Activated naive CD4-positive, alpha-beta T cell (primary cell): ENCODE measurements at places on chromosomes 12 and 14.

DNA sequence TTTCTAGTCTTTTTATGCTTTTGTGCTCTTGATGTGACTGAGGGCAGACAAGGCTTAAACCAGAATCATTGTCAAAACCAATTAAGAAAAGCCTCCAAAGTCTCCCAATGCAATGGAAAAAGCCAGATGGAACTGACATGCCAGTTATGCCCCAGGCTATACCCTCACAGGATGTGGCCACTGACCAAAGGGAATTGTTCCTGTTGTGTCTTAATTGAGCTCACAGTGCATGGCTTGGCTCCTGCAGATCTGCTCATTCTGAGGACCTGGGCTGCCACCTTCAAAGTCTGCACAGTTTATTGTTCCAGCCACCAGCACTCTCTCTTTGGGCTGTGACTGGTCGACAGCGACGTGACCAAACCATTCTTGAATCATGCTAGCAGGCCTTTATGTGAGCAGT lies 17.1 kb upstream of the BICD1 start:
- no peak for DNase-seq

DNA sequence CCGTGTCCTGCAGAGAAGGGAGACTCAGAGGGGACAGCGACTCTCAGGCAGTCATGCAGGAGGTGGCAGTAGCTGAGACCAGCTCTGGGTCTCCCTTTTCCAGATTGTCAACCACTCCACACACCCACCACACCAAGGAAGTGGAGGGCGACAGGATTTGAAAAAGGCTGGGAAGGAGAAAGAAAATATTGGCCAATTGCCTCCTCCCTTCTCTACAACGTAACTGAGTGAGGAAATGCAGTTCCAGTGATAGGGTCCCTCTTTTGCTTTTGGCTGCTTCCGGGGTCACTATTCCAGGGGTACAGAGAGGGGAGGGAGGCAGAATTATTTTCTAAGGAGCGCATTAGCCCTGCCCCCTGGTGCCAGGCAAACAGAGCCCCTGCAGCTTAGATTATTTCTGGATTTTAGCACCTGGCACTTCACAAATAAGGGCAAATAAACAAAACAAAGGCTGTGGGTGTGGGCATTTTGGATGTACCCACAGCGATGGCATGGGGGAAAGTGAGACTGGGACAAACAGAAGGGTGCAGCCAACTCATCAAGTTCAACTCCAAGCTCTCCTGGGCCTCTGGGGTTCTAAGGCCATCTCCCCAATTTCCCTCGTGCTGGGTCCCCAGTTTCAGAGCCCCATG lies 20.4 kb downstream of the ASB2 start:
- no peak for DNase-seq

- DNase-seq: no peak
Measured at GRCh38 chr14:74141703-74142102, 56.9 kb downstream of the LIN52 start.

- DNase-seq: no peak
Measured at GRCh38 chr12:71266606-71267005, 108.8 kb upstream of the TSPAN8 start.

DNA sequence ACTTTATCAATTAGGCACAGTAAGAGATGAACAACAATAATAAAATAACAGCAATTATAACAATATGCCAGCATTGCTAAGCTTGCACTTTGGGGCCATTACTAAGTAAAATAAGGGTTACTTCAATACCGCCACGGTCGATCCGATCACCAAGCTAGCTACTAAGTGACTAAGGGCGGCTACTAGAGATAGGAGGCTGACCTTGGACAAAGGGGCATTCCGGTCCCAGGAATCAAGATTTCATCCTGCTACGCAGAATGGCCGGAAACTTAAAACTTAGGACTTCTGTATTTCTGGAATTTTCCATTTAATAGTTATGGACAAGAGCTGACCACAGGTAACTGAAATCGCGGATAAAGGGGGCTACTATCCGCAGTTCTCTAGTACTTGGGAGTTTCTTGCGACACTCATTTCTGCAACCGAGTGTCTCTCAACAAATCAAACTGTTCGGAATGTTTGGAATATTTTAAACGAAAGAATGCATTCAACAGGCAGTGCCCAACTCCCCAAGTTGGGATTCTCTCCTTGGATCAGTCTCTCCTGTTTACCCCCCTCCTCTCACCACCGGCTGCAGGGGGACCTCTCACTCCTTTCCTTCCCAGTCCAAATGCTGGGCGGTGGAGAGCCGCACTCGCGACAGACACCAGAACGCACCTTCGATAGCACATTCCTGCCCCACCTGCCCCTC lies 650 bp downstream of the HEBP1 start:
- DNase-seq: no peak

DNA sequence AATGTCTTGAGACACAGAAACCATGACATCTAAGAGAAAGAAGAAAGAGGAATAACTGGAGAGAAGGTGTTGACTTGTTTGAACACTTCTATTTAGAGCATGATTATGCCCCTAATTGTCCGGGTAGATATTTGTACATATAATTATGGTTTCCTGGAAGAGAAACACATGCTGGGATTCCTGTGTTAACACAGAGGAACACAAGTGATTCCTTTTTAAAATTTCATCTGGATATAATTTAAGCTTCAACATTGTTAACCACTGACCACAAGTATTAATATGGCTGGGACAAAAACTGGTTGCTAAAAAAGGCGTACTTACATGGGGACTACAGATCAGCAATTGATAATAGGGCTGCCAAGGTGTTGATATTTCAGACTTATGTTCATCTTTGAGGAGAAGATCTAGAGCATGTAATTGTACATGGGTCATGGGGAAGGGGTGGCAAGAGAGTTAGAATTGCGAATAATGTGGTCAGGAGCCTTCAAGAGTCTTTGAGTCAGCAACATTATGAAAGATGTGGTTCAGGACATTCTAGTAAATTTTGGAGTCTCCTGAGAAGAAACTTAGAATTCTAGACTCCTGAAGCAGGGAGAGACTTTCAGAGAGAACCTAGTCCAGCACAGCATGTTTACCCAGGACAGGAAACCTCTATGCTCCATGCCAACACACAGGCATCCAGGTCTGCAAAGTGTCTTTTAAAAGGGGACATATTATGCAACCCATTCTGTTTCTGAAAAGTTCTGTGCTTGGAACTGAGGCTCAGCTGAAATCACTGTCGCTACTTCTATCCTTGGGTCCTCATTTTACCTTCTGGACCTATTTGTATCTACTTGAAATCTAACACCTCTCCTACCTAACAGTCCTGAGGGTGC lies 56.5 kb downstream of the SLC38A1 start:
- DNase-seq: no peak

DNA sequence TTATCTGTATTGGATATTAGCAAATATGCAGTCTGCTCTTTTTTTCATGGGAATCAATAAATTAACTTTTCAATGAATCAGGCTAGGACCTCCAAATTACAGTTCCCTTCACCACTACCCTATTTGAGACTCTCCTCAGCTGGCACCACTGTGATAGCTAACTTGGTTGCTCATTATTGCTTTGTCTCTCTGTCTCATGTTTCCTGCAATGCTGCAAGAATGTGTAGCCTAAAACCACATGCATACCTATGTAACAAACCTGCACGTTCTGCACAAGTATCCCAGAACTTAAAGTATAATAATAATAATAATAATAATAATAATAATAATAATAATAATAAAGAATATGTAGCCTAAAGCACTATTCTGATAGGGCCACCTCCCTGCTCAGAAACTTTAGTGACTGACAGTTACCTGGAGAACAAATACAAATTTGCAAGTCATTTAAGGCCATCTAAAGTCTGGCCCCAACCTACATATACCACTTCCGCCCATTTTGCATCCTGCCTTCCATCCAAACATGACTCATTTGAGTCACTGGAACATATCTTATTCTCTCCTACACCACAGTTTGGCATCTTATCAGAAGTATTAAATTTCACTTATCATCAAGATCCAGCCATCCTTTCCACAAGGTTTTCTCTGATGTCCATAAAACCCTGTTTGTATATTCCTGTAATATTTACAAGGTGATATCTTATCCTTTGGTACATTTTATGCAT lies 215.1 kb downstream of the LRRK2 start:
- DNase-seq: no peak

DNA sequence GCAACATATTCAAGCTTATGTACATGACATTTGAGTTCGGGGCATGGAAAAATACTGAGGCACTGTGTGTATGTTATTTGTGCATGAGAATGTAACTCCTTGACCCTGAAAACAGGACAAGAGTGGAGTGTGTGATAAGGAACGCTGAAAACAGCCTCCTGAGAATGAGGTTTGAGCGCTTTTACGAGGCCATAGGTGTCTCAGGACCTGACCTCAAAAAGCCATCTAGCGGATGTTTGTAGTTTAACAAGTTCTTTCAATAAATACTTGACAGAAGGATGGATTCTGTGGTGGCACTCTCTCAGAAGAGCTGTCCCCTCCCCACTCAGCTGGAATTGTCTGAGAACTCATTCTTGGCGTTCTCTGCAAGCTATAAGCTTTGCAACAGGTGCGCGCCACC lies 350.5 kb upstream of the TMTC1 start:
- no peak for DNase-seq

- no peak for DNase-seq
Measured at GRCh38 chr12:93319523-93320050, 58.1 kb upstream of the NUDT4 start.

GRCh38 chr14:81449114-81449513 lies 49.0 kb upstream of the STON2 start:
- DNase-seq: no peak

GRCh38 chr14:38316922-38317321 lies 61.0 kb upstream of the CLEC14A start:
- DNase-seq: no peak
